ENCODE measurements at places on chromosomes 7 and 10.

DNA sequence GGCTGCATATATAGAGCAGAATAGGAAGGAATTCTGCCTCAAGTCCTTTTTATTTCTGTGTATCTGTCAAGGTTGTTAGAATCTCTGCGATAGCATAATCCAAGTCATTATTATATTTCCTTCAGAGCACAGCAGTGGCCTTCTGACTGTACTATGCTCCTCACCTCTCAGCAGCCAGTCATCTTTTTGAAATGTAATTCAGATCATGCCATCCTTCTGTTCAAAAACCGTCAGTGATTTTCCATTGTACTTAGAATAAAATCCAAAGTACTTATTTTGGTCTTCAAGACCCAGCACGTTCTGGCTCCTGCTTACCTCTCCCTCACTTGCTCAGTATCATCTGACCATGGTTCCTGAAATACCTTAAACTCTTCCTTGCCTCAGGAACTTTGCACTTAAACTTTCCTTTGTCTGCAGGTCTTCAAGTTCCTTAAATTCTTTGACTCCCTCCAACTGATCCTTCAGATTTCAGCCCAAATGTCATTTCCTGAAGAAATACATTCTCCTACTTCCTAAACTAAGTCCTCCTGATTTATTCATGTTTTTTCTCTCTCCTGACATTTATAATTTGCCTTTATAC, 112.4 kb downstream of the ST7 start:
- no peak for DNase-seq

DNA sequence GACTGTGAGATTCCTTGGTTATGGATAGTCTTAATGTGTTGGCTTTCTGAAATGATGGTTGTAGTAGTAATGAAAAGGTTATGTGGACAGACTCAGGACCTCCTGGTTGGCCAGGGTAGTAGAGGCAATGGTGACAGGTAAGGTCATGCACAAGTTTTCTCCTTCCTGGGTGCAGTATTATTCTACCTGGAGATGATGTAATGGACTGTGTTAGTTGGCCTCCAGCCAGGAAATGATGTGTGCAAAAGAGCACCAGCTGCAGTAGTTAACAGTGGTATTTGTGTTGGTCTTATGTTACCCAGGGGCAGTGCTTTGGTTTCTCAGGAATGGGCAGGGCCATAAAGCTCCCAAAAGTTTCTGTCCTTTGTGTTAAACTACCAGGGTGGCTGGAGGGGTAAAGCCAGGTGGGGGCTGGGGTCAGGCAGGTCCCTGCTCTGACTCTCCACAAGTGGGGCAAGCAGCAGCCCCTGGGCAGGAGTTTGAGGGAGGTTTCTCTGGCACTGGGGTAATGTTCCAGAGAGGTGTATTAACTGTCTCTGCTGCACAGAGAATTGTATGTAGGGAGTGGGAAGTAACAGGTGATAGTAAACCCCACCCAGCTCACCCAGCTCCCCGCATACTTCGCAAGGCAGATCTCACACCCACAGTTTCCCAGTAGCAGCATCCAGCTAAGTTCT, 36.3 kb downstream of the GPR22 start:
- no peak for DNase-seq

DNA sequence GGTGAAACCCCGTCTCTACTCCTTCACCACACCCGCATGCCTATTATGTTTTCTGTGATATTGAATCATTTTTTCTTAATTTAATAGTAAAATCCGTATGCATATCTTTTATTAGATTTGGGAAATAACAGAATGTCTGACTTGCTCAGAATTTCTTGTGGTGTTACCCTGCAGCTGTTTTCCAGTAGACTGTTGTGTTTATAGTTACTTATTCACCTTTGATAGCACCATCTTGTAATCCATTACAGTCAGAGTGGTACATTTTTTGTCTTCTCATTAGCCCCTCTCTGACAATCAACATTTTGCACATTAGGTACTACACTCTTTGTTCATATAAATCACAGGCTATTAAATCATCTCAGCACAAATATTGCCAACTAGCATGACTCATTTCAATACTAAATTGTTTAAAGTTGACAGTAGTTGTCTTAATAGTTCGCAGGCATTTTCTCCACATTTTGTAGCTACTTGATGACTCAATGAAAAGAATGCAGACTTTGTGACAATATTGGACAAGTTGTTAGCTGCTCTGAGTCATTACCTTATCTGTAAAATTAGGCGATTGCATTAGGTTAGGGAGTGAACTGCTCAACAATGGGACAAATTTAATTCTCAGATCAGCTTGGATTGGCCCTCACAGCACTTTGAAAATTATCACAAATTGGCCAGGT, 17.8 kb upstream of the SLC16A12 start:
- DNase-seq = no peak

DNA sequence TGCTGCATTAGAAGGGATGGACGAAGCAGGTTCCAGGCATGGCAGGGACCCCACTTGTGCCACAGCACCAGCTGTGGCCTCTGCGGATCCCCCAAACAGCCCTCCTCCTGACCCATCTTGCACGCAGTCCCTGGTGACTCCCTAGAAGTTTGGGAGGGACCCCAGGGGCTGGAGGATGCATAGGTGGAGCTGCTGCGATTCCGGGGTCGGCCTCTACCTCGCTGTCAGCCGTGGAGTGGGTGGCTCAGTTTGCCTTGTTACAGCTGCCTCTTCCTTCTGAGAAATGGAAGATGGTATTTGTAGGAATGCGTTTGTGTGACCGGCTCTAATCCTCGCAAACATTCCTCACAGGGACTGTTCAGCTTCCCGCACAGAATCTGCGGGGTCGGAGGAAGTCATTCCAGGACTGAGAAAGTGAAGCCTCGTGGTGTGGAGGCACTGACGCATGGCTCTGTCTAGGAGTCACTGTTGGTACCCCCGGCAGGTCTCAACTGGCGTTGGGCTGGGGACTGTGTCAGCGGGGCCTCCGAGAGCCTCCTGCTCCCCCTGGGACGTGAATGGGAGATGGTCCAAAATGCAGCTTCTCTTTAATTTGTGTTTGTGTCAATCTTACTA, 17.5 kb downstream of the PWWP2B start:
- DNase-seq = no peak

- DNase-seq = no peak
These were observed 161.5 kb downstream of the FGFR2 start for GRCh38 chr10:121436630-121437341.

- DNase-seq = no peak
These were observed 150.2 kb downstream of the REEP3 start for GRCh38 chr10:63671317-63671937.

- no peak for DNase-seq
These were observed 241.5 kb upstream of the SP8 start for GRCh38 chr7:21028186-21028585.

- no peak for DNase-seq
These were observed 90.1 kb downstream of the FAM53B start for GRCh38 chr10:124653811-124654651.

DNA sequence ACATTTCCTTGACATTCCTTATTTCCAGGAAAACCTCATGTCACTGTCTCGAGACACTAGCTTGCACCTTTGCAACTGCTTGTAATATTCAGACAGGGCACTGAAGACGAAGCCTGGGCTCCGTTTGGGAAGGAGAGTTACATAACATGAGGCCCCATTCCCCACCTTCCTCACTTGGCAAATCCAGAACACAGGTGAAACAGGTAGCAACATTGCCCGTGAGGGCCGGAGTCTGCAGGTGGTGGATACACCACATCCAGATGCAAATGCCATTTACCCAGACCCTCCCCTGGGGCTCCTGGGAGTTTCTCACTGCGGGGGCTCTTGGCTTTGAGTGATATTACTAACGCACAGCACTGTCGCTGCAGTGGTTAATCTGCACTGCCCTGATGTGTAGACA, 491.0 kb downstream of the PTPRN2 start:
- no peak for DNase-seq

DNA sequence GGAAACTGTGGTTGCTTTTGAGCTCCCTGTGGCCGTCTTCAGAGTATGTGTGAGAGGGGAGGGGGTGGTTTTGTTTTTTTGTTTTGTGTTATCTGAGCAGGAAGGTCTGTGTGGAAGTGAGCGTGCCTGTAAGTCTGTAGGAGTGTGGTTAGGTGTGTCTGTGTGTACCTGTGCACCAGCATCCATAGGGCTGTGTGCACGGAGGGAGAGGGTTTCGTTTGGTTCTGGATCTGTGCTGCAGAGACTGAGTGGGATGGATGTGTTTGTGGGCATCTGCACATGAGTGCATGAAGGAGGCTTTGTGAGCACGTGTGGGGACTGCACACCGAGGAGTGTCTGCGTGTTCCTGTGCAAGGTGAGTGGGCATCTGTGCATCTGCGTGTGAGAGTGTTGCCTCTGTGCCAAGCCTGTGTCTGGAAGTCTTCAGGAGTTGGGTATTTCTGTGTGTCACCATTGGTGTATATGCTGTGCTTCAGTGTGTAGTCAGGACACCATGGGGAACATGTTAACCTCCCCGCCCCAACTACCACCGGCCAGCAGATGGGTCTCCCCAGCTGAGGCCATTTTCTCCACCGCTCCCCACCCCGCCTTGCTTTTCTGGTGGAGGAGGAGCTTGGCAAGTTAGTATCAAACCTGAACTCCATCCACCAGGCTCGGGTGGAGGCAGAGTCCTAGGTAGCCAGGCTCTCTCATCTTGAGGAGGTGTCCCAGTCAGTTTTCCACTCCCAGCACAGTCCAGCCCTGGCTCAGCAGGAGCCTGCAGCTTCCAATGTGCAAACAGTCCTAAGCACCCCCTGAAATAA, 7.1 kb upstream of the TLX1 start:
- DNase-seq = no peak

DNA sequence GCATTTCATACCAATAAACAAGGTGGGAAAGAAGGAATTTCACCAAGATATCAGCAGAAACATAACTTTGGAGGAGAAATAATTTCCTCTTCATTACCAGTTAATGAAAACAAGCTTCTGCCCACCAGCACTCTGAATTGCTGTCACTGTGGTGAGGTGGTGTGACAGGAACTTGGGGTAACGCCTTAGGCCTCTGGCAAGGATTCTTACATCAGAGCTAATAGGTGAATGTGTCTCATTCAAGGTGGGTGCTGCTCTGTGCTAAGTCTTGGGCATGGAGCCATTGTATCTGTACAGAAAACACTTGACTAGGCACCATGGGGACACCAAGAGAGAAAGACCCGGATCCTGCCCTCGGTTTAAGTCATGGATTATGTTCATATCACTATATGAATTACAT, 8.3 kb upstream of the LOXL4 start:
- no peak for DNase-seq

- no peak for DNase-seq
These were observed 273.1 kb downstream of the XPNPEP1 start for GRCh38 chr10:109650228-109650627.

- no peak for DNase-seq
These were observed 24.1 kb downstream of the SYPL1 start for GRCh38 chr7:106088014-106088413.

- no peak for DNase-seq
These were observed 77.7 kb upstream of the DIP2C start for GRCh38 chr10:767211-767610.

GRCh38 chr10:43943818-43944360, 295.2 kb upstream of the ZNF32 start:
- DNase-seq = no peak

DNA sequence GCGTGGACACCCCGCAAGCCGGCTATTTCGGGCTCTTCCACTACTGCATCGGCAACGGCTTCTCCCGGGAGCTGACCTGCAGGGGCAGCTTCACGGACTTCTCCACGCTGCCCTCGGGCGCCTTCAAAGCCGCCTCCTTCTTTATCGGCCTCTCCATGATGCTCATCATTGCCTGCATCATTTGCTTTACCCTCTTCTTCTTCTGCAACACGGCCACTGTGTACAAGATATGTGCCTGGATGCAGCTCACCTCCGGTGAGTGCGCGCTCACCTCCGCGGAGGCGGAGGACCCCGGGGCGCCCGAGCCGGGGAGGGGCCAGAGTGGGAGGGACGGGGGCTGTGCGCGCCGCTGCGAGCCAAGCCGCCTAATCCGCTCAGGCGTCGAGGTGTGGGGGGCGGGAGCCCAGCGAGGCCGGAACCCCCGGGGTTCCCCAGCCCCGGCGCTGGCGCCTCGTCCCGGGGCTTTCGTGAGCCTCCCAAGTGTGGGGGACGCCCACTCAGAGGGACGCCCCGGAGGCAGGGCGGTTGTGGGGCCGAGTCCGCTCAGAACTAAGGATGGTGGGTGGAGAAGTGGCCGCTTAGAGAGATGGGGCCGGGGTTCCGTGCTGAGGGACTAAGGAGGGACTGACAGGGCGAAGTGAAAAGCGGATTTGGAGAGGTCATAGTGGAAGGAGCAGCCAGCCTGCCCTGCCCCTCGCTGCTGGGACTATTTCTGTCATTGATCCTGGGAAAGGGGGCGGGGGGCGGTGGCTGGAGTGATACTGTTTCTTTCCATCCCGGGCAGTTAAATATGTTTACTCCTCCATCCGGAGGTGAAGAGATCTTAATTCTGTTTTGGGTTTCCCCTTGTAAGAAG, 795 bp downstream of the LHFPL3 start:
- DNase-seq = no peak

- no peak for DNase-seq
These were observed 49.5 kb upstream of the ARHGAP12 start for GRCh38 chr10:31978156-31978483.

DNA sequence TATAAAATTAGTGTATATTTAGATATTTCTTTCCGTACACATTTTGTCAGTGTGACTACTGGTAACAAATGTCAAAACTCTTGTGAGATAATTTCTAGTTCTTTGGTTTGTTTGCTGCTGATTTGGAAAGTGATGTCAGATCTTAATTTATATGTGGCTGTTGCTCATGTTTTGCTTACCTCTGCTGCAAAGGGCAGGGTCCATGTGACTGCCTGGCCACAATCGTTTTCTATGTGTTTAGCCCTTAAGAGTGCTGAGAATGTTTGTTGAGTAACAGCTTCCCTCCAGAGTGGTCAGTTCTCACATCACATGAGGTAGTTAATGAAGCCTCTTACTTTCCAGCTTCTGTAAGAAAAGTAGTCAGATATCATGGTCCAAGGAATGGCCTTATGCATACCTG, 4.2 kb downstream of the NRBF2 start:
- DNase-seq = no peak

DNA sequence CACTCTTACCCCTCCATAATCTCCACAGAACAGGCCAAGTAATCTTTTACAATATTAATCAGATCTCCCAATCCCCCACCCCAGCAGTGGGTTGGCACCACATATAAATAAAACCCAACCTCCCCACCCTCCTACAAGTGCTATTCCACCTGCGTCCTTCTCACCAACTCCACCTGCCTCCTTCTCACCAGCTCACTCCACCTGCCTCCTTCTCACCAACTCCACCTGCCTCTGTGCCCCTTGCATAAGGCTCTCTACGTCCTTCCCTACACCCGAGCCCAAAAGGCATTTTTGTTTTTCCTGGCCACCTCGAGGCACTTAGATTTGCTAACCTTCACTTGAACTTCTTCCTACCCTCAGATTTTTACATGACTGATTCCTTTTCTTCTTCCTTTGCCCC, 89.7 kb downstream of the ATE1 start:
- DNase-seq = no peak

- peak; percentile 8 for DNase-seq
These were observed 99.5 kb upstream of the TNRC18 start for GRCh38 chr7:5523052-5523711.
